Activated naive CD4-positive, alpha-beta T cell (primary cell): ENCODE measurements at places on chromosomes 7 and 10.

DNA sequence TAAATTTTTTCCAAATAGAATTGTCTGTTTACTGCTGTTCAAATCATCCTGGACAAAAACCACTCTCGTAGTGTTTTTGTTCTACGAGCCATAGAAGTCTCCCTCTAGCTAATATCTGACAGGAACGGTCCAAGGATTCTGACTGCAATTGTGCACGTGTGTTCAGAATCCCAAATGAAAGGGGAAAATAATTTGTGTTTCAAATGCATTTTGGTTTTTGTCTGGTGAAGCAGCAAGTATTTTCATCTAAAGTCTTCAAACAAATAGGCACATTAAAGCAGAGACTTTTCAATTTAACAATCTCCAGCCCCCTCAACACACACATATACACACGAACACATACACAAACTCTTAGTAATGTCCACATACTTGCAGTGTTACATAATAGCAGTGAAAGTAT, 475 bp downstream of the NEUROD6 start:
- no peak for DNase-seq

DNA sequence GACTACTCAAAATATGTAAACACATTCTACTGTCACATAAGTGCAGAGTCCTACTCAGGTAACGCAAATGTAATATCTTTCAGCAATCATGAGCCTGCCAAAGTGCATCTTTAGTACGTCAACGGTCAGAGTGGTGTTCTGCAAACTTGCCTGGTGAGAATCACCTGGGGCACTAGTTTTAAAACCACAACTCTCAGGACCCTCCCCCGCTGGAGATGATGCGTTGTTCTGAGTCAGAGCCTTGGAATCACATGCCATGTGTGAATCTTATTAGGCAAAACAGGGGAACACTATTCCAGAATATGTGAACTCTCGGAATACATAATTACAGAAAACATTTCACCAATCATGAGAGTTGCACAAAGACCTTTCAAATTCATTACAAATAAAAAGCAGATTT, 115.7 kb downstream of the TPK1 start:
- no peak for DNase-seq

GRCh38 chr7:141511676-141512396, 39.4 kb upstream of the AGK start:
- no peak for DNase-seq

DNA sequence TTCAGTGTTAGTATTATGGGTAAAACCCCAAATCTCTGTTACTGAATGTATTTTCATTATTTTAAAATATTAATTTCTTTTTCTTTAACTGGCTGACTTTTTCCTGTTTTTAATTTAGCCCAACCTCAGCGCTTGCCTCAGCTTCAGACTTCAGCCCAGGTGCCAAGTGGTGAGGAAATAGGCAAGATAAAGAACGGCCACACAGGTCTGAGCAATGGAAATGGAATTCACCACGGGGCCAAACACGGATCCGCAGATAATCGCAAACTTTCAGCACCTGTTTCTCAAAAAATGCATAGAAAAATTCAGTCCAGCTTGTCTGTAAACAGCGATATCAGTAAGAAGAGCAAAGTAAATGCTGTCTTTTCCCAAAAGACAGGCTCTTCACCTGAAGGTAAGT, 57.5 kb downstream of the MDFIC start:
- no peak for DNase-seq

GRCh38 chr10:69848454-69848853, 46.7 kb downstream of the COL13A1 start:
- no peak for DNase-seq
